ENCODE measurements at places on chromosomes 4 and X.

GRCh38 chr4:168880811-168881595 is 129.1 kb downstream of the CBR4 start:
- DNase-seq = no peak

- no peak for DNase-seq
Observed at GRCh38 chrX:16014171-16014570, 109.2 kb upstream of the GRPR start.

DNA sequence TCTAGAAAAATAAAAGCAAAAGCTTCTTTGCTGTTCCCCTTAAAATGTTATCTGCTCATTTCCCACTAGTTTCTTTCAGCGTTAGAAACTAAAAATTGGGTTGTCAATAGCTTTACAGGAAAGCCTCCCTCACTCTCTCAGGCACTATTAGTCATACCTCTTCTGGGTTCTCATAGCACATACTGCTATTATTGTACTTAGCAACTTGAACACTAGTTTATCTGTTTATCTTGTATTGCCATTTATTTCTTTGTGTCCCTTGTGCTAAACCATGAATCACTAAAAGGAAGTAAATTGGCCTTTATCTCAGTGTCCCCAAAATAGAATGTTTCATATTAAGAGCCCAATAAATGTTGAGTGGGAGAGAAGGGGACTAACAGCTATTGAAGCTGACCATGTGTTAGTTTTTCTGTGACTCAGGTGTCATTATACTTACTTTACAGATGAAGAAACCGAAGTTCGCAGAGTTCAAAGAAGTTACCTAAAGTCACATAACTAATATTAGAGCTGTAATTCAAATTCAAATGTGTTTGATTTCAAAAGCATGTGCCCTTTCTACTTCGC is 124.8 kb upstream of the CITED1 start:
- DNase-seq = no peak

DNA sequence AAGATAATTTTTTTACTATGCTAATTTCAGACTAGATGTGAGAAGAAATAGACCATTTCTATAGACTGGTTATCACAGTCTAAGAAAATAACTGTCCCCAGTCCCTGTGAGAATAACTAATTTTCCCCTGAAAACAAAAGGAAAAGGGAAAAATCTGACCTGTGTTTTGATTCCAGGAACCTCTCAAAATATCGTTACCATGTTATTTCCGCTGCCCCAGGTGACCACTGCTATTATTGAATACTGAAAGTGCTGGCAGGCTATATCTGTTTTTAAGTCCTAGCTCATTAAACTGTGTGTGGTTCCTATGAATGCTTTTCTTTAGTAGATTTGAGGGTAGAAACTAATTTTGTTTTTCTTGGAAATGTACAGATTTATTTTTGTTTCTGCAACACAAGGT is 83.6 kb downstream of the GAB1 start:
- DNase-seq = no peak

- no peak for DNase-seq
Observed at GRCh38 chr4:98311656-98312055, 50.5 kb downstream of the RAP1GDS1 start.

All from NCI-H460 (cell line).